NCI-H446 (cell line): ENCODE measurements at places on chromosomes 1 and 21.
A peak's percentile ranks its signal among the peaks of the same experiment; 100 is the strongest.

GRCh38 chr21:20451046-20451445, 547.2 kb upstream of the NCAM2 start:
- no peak for DNase-seq

DNA sequence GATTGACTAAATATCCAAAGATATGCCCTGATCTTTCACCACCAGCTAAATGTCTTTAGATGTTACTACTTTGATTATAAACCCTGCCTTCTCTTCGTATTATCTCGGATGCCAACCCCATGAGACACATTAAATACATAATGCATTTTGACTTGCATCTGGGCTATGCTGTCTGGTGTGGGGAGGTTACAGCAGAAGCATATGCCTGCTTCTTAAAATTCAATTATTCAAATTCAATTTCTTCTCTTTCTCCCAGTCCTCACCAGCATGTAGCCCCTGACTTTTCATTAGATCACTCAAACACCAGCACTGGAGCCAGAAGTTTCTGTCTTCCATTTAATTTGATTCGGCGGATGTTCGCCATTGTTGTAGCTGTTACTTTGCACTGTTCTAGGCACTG, 360.7 kb upstream of the CAMK1G start:
- DNase-seq = no peak

DNA sequence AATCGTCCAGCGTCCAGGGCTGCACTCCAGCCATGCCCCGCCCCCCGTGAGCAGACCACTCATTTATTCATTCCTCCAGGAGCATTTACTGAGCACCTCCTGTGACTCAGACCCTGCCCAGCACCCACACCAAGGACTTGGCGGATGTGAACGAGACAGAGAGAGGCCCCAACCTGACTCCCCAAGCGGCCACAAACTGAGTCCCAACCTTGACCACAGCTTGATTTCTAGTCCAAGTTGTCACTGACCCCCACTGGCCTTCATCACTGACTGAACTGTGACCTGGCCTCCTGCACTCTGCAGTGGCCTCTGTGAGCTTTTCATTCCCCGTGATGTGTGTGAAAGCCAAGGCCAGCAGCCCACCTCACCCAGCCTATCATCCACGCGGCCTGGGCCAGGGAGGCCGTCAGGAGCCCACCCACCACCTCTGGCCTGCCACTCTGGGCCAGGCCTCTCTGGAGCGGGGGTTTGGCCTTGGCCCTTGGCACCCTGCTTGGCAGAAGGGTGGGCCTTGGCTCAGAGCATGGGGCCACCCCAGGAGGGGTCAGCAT, 19.3 kb upstream of the RUNX3 start:
- no peak for DNase-seq

DNA sequence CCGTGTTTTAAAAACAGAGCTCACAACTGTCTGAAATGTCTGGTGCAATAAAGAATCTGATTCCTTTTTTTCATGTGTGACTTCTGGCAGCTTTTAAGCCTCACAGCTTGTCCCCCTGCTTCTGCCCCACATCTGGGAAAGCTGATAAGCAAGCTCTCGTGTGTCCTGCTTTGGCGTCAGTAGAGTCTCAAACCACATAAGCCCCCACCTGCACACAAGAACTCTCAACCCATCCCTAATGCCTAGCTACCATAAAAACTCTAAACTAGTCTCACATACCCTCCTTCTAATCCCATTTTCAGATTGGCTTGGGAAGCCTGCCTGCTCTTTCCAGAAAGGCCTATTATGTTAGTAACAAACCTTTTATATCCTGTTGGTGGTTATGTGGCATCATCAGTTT, 94.6 kb upstream of the DAB1 start:
- no peak for DNase-seq

GRCh38 chr1:157025856-157026255, 19.7 kb downstream of the ARHGEF11 start:
- DNase-seq = no peak

GRCh38 chr1:87757676-87758075, 429.0 kb downstream of the LMO4 start:
- no peak for DNase-seq

DNA sequence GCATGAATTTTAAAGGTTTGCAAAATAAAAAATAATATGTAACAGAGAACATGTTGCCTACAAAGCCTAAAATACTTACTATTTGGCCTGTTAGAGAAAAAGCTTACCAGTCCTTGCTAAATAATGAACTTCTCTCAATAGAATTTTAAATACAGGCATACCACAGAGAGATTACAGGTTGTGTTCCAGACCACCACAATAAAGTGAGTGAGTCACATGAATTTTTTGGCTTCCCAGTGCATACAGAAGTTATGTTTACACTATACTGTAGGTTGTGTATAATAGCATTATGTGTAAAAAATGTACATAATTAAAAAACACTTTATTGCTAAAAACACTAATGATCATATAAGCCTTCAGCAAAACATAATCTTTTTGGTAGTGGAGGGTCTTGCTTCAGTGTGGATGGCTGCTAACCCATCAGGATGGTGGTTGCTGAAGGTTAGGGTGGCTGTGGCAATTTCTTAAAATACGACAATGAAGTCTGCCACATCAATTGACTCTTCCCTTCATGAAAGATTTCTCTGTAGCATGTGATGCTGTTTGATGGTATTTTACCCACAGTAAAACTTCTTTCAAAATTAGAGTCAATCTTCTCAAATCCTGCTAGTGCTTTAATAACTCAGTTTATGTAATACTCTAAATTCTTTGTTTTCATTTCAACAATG, 48.6 kb downstream of the SCYL3 start:
- no peak for DNase-seq

GRCh38 chr21:33869873-33870272, 45.7 kb downstream of the ATP5PO start:
- DNase-seq = no peak

DNA sequence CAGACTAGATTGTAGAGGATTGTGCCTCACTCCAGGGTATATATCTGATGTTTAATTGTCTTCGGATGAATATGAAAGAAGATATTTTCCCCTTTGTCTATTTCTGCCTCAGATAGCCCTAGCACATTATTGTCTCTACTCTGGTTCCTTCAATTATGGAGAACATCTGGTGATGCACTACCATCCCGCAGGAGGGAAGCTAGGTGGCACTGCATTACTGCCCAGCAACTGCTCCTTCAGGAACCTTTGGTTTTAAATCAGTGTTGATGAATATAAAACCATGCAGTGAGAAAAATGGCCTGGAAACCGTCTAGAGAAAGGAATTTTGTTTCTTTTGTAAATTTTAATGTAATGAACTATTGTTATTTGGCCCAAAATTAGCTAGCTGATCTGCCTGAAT, 68.5 kb downstream of the GPR88 start:
- DNase-seq = peak; percentile 29
